M059J (cell line): ENCODE measurements at places on chromosomes 1 and 21. TPM values are rescaled to one million over a fixed set of nuclear protein-coding genes. Genes with fewer than 3 reads are reported as not detected.

Gene NBPF10
- 0.66 and 1.4 TPM in 2 replicates for total RNA-seq

Gene FGR
- 0.17 TPM in 1 of 2 replicates, not detected in the other for total RNA-seq

Gene TNFRSF18
- total RNA-seq, result not detected in 2 replicates

Gene TCHHL1
- total RNA-seq, result not detected in 2 replicates

Gene CADM3
- 0.47 and 0.54 TPM in 2 replicates for total RNA-seq

Gene KCNA3
- not detected in 2 replicates for total RNA-seq

Gene NHLH1
- total RNA-seq, result not detected in 2 replicates

Gene HCN3
- total RNA-seq, result 0.66 and 1.7 TPM in 2 replicates

- no peak for DNase-seq
Observed at GRCh38 chr1:75136195-75136815, 2.1 kb downstream of the LHX8 start.

GRCh38 chr1:178531887-178532286 lies 19.0 kb downstream of the TEX35 start:
- DNase-seq, result peak; percentile 7

DNA sequence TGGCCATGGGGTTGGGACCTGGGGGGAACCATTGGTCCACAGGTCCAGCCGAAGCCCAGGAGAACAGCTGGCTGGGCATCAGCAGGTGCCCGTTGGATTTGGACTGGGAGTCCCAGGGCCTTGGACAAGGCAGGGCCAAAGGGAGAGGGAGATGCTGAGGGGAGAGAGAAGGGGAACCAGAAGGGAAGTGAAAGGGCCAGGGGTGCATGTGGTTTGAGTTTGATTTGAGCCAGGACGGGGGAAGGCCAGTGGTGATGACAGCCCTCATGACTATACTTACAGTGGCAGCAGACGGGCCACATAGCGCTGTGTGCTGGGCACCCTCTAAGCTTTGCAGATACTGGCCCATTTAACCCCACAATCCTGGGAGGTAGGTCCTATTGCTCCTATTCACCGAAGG lies 18.8 kb downstream of the AGRN start:
- DNase-seq, result no peak

DNA sequence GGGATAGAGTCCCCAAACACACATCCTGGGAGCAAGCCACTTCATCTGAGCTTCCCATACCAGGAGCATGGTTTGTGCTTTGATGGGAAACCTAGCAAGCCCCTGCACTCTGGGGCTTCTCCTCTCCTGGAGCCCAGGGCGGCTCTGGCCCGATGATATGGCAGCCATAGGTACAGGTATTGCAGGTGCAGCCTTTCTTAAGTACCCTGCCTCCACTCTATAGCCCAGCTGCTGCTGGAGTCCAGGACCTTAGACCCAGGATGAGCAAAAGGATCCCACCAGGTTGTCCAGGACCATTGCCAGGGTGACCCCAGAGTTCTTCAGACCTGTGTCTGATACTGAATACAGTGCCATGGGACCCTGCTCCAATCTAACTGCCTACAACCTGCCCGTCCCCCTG lies 4.2 kb downstream of the C1orf226 start:
- no peak for DNase-seq

- DNase-seq, result no peak
Observed at GRCh38 chr1:210631399-210631798, 302.7 kb downstream of the HHAT start.

GRCh38 chr1:151403612-151404011 lies 4.2 kb downstream of the PSMB4 start:
- DNase-seq, result no peak

GRCh38 chr1:58789996-58790660 lies 6.3 kb upstream of the JUN start:
- no peak for DNase-seq

DNA sequence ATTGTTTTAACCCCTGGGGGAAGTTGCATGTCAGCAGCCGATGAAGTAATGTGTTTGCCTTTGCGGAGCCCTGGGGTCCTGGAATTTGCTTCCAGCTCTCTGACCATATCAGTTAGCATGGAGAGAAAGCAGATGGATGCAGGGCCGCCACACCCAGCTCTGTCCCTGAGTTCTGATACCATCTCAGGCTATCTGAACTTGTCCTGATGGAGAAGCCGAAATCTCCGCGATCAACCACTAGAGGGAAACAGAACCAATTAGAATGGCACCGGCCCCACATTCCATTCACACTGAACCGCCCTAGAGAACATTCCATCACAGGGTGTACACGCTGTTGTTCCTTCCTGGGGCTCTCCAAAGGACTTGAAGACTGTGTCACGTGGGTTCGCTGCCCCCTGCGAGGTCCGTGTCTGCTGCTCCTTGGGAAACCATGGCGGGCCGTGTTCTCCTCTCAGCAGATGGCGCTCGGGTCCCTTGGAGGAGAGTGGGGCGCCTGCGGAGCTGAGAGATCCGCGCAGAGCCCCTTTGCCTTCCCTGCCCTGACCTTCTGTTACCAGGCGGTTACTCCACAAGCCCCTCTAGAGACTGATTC lies 75.4 kb downstream of the ABCA4 start:
- DNase-seq, result peak; percentile 95

GRCh38 chr1:11784993-11785769 lies 20.6 kb downstream of the MTHFR start:
- peak; percentile 41 for DNase-seq

DNA sequence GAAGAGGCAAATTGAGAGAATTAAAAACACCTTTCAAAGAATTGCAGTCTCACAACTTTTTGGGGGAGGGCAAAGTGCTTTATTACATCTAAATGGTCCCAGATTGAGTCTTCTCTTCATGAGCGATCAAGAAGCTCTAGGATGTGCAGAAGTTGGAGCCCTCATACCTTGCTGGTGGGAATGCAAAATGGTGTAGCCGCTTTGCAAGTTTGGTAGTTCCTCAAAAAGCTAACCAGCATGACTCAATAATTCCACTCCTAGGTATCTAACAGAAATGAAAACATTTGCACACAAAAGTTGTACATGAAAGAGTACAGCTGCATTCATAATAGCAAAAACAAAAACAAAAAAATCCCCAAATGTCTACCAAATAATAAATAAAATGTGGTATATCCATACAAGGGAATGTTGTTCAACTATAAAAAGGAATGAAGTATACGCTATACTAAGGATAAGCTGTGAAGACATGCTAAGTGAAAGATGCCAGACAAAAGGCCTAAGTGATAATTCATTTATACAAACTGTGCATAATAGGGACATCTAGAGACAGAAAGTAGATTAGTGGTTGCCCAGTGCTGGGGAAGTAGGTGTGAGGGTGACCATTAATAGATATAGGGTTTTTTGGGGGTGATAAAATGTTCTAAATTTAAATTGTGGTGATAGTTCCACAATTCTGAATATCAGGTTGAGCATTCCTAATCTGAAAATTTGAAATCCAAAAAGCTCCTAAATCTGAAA lies 55.2 kb downstream of the SELENOF start:
- no peak for DNase-seq

- no peak for DNase-seq
Observed at GRCh38 chr1:203658274-203658673, 31.6 kb downstream of the ATP2B4 start.

DNA sequence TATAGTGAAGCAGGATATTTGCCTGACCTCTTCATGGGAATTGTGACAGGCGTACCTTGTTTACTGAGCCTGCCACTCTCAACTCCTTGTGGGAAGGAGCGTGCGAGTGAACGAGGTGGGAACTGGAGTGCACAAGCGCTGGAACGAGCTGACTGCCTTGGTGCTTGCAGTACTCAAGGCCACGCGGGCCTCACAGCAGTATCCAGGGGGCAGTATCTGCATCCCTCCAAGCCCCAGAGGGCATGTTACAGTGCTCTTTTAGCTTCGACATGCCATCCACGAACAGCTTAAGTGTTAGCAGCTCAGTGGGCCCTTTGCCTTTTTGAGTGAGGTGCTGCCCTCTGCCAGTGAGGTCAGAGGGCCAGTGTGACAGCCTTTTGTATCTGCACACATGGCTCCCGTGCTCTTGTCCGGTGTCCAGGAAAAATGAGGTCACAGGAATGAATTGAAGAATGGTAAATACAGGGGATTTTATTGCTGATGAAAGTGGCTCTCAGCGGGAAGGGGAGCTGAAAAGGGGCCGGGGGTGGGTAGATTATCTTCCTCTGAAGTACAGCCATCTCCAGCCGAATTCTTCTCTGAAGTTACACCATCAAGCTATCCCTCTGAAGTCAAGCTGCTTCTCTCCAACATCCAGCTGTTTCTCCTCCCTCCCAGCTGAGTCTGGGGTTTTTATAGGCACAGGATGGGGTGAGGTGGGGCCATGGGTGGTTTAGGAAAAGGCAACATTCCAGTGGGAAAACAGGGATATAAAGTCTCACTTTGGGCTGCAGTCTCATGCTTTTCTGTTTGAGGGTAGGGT lies 69.3 kb downstream of the EPB41 start:
- peak; percentile 9 for DNase-seq

DNA sequence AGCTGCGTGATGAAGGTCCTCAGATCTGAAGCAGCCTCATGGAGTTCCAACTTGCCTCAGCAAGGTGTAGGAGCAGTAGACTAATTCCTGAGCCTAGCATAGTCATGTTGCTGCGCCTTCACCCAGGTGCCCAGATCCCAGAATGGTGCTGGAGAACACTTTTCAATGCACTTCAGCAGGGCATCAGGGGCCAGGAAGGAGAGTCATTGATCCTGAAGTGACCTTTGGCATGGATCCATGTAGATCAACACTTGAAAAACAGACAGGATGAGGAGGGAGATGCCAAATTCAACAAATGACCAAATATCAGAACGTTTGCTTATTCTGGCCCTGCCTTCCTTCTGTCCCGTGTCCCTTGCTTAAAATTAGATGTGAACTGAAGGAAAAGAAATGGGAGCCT lies 91.9 kb downstream of the LEPR start:
- no peak for DNase-seq

- no peak for DNase-seq
Observed at GRCh38 chr1:108699375-108700332, 7.5 kb downstream of the PRPF38B start.

- DNase-seq, result no peak
Observed at GRCh38 chr1:192086644-192087043, 71.6 kb upstream of the RGS18 start.

GRCh38 chr1:175373786-175374623 lies 181.4 kb upstream of the KIAA0040 start:
- DNase-seq, result peak; percentile 4

- peak; percentile 75 for DNase-seq
Observed at GRCh38 chr1:26391450-26391849, 18.9 kb upstream of the ZNF683 start.

DNA sequence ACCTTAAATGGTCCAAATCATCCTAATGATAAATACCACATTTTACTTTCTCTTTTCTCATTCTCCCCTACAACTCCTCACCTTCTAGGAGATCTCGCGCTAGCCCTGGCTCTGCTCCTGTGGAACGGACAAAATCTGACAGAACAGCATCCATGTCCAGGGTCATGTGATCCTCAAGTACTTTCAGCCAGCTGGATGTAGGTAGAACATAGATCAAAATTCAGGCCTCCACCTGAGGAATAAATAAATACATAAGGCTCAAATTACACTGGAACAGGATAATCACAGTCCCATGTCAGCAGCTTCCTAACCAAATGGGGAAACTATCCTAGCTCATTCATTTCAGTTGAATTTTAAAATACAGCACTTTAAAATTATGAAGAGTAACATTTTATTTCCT lies 33.2 kb downstream of the OTUD7B start:
- DNase-seq, result no peak

DNA sequence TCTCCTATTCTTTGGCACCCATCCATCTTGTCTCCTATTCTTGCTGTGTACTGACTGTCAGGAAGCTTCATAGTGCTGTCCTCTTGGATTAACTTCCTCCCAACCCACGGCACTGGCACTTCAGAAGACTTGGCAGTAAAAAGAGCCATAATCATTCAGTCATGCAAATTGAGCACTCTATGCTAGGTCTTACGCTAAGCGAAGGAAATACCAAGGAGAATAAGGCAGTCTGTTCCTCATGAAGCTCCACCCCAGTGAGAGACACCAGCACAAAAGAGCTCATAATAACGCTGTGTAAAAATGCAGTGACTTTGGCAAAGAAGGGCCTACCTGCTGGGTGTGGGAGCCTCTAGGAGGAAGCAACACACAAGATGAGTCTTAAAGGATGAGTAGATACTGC lies 67.1 kb downstream of the GFI1 start:
- no peak for DNase-seq

DNA sequence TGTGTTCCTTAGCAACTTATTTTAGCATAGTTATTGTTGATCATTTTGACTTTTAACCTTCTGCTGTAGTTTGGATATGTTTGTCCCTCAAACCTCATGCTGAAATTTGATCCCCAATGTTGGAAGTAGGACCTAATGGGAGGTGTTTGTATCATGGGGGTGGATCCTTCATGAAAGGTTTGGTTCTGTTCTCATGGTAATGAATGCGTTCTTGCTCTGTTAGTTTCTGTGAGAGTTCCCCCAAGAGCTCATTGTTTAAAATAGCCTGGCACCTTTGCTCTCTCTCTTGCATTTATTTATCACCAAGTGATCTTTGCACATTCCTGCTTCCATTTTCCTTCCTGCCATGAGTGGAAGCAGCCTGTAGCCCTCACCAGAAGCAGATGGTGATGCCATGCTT lies 372.1 kb upstream of the VAMP3 start:
- peak; percentile 16 for DNase-seq

GRCh38 chr1:245501633-245502032 lies 346.8 kb downstream of the KIF26B start:
- DNase-seq, result no peak

GRCh38 chr21:42555756-42556438 lies 42.2 kb downstream of the SLC37A1 start:
- DNase-seq, result no peak

DNA sequence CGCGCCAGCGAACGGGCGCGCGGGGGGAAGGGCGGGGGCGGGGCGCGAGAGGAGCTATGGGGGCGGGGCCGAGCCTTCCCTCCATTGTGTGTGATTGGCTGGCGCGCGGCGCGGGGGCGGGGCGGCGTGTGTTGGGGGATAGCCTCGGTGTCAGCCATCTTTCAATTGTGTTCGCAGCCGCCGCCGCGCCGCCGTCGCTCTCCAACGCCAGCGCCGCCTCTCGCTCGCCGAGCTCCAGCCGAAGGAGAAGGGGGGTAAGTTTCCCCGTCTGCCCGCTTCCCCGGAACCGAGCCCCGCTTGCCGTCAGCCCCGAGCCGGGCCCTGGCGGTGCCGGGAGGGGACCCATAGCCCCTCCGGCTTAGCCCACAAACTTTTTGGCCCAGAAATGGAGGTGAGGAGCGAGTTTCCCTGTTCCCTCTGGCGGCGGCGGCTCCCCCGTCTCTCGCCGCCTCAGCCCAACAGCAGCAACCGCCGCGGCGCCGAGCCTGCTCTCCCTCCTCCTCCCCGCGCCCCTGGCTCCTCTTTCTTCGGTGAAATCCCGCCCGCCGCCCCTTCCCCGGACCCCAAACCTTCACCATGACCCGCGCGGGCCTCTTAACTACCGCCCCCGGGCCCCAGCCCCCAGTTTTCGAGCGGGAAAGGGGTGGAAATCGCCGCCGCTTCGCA lies at the start of gene H3-3A:
H3-3A (plus strand) TSS at position 159 of the 666 bp plus-strand sequence. CDS start 1,636 bp downstream, outside the sequence.
- peak; percentile 94 for DNase-seq

GRCh38 chr1:14896381-14897079 lies 257.0 kb upstream of the TMEM51 start:
- DNase-seq, result peak; percentile 79

- DNase-seq, result no peak
Observed at GRCh38 chr1:104989012-104989411, 1239.3 kb downstream of the AMY1C start.

GRCh38 chr1:193558491-193559028 lies 372.1 kb upstream of the B3GALT2 start:
- DNase-seq, result peak; percentile 93

GRCh38 chr1:53625766-53626520 lies 113.0 kb downstream of the GLIS1 start:
- DNase-seq, result no peak
